NCI-H774 (cell line): ENCODE measurements at places on chromosomes 1 and 21.
A peak's percentile ranks its signal among the peaks of the same experiment; 100 is the strongest.

DNA sequence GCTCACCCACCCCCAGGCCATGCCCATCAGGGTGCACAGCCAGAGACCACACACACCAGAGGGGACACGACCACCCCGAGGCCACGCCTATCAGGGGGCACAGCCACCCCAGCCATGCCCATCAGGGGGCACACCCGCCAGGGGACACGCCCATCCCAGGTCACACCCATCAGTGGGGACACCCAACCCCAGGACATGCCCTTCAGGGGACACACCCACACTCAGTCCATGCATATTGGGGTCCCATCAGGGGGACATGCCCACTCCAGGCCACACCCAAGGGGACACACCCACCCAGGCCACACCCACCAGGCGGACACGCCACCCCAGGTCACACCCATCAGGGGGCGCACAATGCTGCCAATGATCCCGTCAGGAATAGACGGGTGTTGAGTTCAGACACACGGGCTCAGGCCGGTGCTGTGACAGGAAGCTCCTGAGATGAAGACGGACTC is 20.7 kb downstream of the MCM3AP start:
- no peak for DNase-seq

DNA sequence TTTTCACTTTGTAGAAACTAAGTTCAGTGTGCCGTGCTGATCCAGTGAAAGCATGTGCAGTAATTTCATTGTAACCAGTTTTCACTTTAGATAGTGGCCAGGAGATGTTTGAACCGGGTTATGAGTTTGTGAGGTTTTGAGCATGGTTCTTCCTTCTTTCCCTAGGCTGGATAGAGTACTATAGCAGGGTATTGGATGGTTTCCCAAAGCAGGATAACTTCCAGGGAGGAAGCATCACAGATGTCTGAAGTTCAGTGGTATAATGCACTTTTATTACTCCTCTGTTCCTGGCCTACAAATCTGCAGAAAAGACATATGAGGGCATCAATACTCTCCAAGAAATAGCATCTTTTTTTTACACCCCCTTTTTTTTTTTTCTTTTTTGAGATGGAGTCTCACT is 823.1 kb downstream of the USP25 start:
- DNase-seq: no peak

GRCh38 chr1:155834296-155834926 is 22.6 kb downstream of the GON4L start:
- no peak for DNase-seq

DNA sequence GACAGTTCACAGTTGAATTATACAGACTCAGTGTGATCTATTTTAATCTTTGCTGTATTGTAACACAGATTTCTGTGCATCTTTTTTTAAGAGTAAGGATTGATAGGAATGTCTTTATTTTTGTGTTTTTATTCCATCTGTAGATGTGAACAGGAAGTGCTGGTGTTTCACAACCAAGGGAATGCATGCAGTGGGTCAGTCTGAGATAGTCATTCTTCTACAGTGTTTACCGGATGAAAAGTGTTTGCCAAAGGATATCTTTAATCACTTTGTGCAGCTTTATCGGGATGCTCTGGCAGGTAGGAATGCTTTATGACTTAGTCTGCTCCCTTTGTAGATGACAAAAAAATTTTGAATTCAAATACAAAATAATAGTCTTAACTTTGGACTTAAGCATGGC is 84.5 kb downstream of the CC2D1B start:
- DNase-seq: no peak

- DNase-seq: no peak
Measured at GRCh38 chr1:100497796-100498195, 40.1 kb upstream of the GPR88 start.

GRCh38 chr1:175067362-175068106 is at the start of gene TNN:
TSS of gene TNN (plus strand) at chr1:175067833. CDS start at chr1:175077419, 9,586 bp downstream.
- DNase-seq: no peak

DNA sequence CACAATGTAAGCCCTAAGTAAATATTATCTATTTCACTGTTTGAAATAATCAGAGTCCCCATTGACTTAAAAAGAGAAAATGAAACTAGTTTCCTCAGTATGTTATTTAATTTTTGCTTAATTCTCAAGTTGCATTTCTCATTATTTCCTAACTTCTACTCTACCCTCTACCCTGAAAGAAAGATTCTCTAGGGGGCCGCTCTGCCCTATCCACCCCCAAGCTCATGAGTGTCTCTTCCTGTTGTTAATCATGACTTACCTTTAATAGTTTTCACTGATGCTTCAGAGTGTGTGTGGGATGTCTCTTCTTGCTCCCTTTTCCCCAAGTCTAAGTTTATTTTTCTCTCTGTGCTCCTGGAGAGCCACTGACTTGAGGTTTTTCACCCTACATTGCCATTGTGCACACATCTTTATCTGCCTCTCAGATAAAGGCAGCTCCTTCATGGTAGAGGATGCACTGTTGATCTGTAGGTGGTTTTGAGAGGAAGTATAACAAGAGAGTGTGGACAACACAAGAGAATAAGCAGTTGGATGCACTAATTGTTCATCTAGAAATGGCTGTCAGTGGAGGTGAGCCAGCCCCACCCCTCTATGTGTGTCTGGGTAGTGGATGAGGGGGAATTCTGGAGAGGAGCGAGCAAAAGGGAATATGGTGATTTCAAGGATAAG is 261.7 kb downstream of the CHRM3 start:
- DNase-seq: no peak

DNA sequence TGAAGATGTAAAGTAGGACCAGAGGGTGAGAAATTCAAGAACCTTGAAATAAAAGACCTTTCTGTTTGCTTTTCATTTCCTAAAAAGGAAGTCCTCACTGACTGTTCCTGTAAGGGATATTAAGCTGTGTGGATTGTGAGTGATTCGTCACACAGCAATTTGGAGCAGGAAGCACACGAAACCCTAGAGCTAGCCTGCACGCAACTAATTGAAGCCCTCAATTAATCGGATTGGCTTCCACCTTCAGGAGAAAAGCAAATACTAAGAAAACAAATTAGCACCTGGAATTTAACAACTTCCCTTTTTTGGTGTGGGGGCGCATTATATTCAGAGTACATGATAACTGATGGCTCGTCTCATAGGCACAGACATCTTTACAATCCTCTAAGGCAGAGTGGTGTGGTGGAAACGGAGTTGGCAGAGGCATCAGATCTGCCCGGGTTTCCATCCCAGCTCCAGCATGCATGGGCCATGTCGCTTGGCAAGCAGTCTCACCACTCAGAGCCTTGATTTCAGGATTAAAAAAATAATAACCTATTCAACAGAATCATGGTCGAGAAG is 95.2 kb downstream of the KCNJ15 start:
- DNase-seq: no peak

- no peak for DNase-seq
Measured at GRCh38 chr1:93675931-93676330, 5.7 kb downstream of the BCAR3 start.

- no peak for DNase-seq
Measured at GRCh38 chr1:106526650-106527049, 529.8 kb upstream of the PRMT6 start.

- no peak for DNase-seq
Measured at GRCh38 chr21:32567626-32568025, 17.7 kb downstream of the TCP10L start.

GRCh38 chr21:38186661-38187270 is 70.0 kb upstream of the KCNJ15 start:
- DNase-seq: no peak

GRCh38 chr1:84505493-84506001 is 639 bp upstream of the SPATA1 start:
- DNase-seq: peak; percentile 67

DNA sequence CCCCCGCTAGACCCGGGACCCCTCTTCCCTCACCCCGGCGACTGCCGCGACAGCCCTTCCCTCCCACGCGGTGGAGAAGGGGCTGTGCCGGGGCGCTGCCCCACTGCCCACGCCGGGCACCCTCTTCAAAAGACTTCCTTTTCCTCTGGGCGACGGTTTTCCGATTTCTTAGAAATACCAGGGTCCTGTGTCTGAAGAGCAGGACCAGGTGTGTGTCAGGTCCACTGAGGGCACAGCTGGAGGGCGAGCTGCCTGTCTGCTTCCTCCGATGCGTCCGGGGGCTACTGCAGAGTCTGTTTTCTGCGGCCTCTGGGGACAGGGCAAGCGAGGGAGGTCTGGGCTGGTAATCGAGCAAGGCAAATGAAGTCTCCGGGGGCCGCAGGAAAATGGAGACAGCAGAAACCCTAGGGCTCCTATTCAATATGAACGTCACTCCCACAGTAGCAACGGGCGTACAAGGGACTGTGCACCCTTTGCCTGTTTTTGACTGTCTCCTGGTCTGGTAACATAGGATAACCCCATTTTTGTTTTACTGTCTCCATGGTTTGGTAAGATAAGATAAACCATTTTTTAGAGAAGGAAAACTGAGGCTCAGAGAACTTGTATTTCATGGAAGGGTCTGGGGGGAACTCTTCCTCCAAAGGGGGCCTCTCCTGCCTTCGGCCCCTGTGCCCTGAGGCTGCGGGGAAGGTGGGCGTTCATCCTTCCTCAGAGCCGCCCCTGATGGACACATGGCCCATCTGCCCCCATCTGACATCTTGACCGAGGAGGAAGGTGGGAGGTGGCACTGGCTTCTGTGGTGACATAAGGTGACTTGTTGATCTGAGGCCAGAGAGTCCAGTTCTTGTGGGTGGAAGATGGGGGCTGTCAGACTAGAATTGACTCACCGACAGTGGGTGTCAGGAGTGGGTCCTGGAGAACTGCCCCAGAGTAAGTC is 970 bp downstream of the TNFRSF1B start:
- no peak for DNase-seq

DNA sequence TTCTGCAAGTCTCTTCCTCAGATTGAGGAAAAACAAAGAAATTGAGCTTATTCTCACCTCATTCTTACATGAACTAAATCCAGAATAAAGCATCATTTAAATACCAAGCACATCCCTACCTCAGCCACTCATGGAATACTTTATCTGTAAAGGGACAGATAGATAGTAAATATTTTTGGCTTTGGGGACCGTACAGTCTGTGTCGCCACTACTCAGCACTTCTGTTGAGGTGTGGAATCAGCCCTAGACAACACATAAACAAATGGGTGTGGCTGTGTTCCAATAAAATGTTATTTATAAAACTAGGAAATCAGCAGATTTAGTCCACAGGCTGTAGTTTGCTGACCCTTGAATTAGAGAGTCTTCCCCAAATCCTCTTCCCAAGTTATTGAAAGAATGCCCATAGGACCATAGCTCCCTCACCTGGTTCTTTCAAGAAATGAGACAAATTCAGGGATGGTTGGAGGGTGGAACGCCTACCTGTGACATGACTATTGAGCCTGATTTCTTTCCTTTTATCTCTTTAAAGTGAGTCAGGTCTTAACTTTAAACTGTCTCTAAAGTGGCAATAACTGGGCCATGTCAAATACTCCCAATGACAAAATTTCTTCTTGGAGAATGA is 878.5 kb downstream of the USP25 start:
- no peak for DNase-seq

GRCh38 chr1:93584261-93585003 is 97.2 kb downstream of the BCAR3 start:
- DNase-seq: no peak

GRCh38 chr1:208079161-208079560 is 165.0 kb downstream of the PLXNA2 start:
- DNase-seq: no peak

DNA sequence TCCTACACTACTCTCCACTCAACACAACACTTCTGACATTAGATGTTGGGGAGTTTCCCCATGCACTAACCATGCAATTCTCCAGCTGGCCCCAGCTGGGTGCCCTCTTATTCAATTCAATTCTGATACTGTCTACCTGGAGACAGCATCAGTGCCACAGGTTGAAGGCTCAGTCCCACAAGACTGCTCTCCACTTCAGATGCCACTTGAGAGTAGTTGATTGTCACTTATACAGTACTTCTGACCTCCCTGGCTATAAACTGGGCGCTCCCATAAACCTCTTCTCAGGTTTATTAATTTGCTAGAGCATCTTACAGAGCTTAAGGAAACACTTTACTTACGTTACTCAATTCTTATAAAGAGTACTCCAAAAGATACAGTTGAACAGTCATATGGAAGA is 442.3 kb downstream of the LRRIQ3 start:
- no peak for DNase-seq

DNA sequence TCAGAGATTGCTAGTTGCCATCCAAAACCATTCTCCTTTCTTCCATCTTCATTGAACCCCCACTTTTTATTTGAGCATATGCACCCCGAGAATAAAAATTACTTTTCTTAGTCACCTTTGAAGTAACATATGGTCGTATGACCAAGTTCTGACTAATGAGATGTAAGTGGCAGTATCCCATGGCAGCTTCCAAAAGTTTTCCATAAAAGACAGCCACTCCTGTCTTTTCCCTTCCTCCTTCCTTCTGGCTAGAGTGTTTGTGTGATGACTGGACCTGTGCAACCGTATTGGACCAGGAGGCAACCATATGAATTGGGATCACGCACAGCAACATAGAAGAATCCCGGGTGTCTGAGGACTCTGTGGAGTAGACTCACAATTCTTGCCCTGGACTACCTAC is 41.1 kb upstream of the CCSAP start:
- DNase-seq: no peak

- DNase-seq: no peak
Measured at GRCh38 chr1:180241716-180242544, 11.9 kb downstream of the LHX4 start.

DNA sequence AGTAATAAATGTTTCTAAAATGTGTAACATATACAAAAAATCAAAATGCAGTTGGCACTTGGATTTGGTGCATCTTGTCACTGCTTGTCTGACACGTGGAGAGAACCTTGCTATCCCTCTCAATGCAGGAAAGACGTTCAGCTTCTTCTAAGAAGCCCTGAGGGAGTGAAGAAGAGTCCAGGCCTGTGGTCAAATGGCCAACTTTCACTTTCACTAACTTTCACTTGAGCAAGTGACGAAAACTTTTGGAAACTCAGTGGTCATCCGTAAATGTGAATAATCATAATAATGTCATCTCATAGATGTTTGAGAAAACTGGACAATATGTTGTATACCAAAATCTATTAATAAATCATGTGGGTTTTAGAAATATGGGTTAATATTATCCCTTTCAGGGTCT is 61.9 kb downstream of the ERG start:
- no peak for DNase-seq

GRCh38 chr1:182680901-182681567 is 3.4 kb downstream of the RGS8 start:
- no peak for DNase-seq

- no peak for DNase-seq
Measured at GRCh38 chr1:162276493-162276892, 100.2 kb downstream of the SPATA46 start.

DNA sequence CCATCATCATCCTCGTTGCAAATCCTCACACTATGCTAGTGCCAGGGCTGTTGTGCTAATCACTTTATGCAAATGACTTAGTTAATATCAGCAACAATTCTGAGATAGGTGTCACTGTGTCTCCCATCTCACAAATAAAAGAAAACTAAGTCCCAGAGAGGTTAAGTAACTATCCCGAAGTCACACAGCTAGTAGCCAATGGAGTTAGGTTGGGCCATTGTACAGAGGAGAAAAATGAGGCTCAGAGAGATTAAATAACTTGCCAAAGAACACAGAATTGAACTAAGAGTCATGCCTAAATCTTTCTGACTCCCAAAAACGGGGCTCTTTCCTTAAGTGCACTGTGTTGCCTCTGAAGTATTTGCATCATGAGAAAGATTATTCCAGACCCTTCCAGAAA is 146.4 kb downstream of the MIS18A start:
- DNase-seq: no peak

- no peak for DNase-seq
Measured at GRCh38 chr1:201748335-201748734, 80.6 kb upstream of the IPO9 start.

GRCh38 chr1:96579636-96580035 is 141.9 kb upstream of the PTBP2 start:
- no peak for DNase-seq

GRCh38 chr1:89200663-89201062 is 1.9 kb upstream of the GBP4 start:
- DNase-seq: no peak

GRCh38 chr1:6025269-6026094 is 20.2 kb upstream of the KCNAB2 start:
- DNase-seq: no peak
